ENCODE measurements at places on chromosomes 16 and 17. TPM values are rescaled to one million over a fixed set of nuclear protein-coding genes. Genes with fewer than 3 reads are reported as not detected.

RPA1 gene
- total RNA-seq: 33.5 TPM

SLC16A6 gene
- total RNA-seq: 0.42 TPM

MMP2 gene
- 1,520 TPM for total RNA-seq

NR1D1 gene
- total RNA-seq: 0.89 TPM

CCL17 gene
- not detected for total RNA-seq

SCNN1G gene
- not detected for total RNA-seq

KRT12 gene
- not detected for total RNA-seq
